Myocyte (in vitro differentiated cells): ENCODE measurements at places on chromosomes 3 and 15. TPM values are rescaled to one million over a fixed set of nuclear protein-coding genes. Genes with fewer than 3 reads are reported as not detected.

ECT2 gene
- total RNA-seq, result 44.5 and 59.8 TPM in 2 replicates

FOXB1 gene
- not detected in 2 replicates for total RNA-seq

TRH gene
- total RNA-seq, result not detected in 2 replicates

CCK gene
- total RNA-seq, result not detected in 2 replicates

MUC20 gene
- 0.10 and 0.96 TPM in 2 replicates for total RNA-seq

CHRNA3 gene
- 0.45 TPM in 1 of 2 replicates, not detected in the other for total RNA-seq

SPSB4 gene
- 0.88 and 1.4 TPM in 2 replicates for total RNA-seq

MESP1 gene
- total RNA-seq, result 0.75 and 1.0 TPM in 2 replicates

DNA sequence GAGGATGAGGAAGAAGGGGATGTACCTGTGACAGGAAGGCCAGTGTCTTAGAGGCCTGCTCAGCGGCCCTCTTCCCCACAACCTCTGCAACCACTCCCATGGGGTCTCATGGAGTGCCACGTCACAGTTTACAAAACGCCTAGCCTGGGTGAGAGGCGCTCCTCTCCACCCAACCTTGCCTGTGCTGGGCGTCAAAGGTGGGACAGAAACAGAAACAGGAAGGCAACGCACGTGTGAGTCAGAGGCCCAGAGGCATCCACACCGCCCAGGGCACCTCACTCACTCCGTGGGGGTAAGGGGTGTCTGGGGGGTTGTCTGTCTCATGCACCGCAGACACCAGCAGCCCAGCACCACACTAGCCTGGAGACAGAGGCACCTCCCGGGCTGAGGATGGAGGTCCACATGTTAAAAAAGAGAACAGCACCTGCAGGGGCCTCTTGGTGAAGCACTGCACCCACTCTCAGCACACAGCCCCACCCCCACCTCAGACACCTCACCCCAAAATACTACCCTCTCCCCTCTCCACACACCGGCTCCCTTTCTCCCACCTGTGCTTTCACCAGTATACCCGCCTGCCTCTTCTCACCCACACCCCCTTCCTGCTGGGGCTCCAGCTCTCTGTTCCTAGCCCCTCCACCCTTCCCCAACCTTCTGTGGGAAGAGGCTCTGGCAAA, 4.7 kb upstream of the CALML4 start:
- DNase-seq, result no peak

DNA sequence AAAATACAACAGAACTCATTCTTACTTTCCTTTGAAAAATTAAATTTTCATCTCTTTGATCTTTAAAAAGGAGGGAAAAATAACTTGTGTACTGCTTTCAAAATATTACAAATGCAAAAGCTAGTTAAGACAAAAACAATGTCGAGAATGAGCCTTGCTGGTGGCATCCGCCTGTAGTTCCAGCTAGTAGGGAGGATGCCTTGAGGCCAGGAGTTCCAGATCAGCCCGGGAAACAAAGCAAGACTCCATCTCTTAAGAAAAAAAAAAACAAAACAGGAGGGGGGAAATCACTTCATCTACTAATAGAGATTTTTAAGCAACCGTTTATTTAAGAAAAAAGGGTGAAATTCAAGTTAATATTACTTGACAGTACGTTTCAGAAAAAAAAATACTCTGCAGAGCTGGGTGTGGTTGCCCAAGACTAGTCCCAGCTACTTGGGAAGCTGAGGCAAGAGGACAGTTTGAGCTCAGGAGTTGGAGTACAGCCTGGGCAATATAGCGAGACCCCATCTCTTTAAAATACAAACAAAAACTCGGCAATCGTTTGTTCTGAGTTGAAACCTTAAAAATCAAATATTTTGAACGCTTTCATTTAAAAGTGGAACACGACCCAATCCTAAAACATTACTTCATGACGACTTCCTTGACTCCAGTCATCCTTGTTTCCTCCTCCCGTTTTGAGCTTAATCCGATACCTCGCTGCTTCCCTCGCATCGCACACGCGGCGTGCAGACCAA, 1.2 kb downstream of the KPNA1 start:
- peak; percentile 86 for DNase-seq

- no peak for DNase-seq
Measured at GRCh38 chr3:72310419-72311380, 525.8 kb upstream of the PROK2 start.

GRCh38 chr3:19046440-19046839, 101.9 kb upstream of the KCNH8 start:
- no peak for DNase-seq

DNA sequence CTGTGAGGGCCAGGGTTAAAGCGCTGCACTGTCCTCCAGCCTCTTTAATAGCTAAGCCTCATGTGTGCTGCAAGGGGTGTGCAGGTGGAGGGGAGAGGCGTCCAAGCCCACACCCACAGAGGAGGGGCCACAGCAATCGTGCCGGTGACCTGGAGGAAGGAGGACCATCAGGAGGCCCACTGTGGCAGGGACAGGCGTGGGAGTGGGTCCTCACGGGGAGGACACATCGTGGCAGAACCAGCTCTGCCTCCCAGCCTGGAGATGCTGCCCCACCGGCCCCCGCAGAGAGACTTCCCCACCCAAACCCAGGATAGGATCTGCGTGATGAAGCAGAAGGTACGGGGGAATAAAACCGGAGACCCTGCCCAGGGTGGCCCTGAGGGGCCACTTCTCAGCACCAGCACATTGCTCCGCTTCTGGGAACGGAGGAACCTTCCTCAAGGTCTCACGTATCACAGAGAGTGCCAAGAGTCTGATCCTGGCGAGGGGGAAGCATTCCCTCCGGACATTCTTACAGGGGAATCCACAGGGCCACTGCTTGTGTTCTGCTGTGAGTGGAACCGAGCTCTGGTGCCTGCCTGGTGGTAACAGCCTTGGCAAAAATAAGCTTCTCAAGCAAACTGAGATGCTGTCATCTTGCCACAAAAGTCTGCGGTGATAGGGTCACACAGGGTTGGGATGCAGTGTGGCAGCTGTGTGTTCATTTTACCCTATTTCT, 199.8 kb downstream of the XXYLT1 start:
- DNase-seq, result no peak

DNA sequence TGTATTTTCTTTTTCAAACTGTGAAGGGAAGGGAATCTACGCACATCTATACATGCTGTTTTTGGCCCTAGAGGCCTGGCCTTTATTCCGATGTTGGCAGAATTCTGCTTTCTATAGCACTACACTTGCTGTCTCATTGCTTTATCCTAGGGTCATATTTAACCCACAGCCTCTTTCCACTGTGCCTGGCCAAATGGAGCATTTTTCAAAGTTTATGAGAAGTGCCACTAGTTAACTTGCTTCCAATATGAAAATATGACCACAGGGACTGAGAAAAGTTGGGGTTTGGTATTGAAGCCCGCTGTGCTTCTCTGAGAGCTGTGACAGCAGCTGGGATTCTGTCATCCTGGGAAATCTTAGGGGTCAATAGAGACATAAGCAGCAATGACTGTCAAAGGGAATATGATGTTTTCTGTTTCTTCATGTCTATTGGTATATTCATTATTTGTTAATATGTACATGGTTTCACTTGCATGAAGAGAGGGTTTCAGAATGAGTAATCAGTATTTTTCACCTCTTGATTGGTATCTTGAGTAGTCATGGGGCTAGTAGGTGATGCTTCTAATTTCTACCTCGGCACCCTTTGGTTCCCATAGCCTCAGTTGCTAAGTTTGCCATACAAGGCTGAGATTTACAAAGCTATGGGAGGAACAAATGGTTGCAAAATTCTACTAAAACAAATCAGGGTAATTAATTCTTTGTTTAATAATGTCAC, 275.8 kb upstream of the RBMS3 start:
- no peak for DNase-seq

- no peak for DNase-seq
Measured at GRCh38 chr15:76941636-76942035, 10.1 kb downstream of the RCN2 start.

DNA sequence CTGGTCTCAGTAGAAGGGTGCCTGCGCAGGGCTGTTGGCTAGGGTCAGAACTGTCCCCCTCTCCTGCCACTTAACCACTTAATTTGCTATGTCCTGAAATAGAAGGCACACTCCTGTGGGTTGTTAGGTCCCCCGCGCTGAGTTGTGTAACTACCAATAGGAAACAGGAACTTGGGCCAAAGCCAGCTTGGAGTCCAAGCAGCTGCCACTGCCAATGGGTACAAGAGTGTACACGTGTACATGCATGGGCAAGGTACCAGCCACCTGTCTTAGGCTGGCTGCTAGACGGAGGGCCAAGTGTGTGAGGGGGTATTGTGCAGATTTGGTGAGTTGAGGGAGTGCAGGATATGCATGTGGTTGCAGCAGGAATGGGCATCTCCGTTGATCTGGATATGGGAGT, 29.7 kb upstream of the POLG start:
- DNase-seq, result no peak

DNA sequence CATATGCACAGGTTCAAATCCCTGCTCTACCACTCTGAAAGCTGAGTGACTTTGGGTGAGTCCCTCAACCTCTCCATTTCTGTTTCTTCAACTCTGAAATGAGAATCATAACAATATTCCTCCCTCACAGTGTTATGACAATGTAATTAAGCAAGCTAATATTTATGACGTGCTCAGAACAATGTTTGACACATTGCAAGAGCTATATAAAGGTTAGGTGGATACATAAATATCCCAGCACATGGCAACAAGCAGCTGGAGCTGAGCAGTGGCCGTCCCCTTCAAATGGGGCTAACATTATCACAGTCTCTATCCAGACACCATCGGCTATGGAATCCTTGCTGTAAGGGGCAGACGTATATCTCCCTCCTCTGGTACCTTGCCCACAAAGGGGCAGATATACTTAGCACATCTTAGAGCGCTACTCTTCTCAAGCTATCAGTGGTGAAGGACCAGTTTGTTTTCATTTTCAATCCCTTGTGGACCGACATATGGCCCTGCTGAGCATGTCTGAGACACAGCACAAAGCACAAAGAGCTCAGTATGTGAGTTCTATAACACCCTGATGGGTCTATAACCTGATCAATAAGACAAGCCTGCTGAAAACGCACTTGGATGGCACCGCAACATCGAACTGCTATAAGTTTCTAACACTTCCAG, 80.9 kb downstream of the PRICKLE2 start:
- DNase-seq, result no peak

GRCh38 chr3:82130046-82130445, 368.6 kb upstream of the GBE1 start:
- DNase-seq, result no peak

DNA sequence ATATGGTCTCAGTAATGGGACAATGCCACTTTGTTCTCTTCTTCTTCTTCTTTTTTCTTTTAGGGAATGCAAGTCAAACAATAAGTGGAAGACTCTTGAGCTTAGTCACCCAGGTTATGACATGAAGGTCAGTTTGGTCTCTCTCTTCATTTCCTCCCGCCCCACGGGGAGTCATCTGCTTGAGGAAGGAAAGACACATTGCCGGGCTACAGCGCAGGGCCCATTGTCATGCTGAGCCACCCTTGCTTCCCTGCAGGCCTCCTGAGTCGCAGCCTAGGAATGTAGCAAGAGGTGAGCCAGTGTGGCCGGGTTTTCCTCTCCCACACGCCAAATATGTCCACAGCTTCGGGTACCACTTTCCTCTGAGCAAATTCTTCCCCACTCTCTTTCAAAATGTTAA, 47.6 kb downstream of the RAP2B start:
- peak; percentile 78 for DNase-seq

GRCh38 chr15:73051807-73052652, at the start of gene NEO1:
NEO1 (plus strand) TSS chr15:73052463; CDS start chr15:73052676, 213 bp downstream.
- DNase-seq, result peak; percentile 80

GRCh38 chr3:109995377-109995776, 658.0 kb upstream of the DPPA4 start:
- DNase-seq, result no peak

DNA sequence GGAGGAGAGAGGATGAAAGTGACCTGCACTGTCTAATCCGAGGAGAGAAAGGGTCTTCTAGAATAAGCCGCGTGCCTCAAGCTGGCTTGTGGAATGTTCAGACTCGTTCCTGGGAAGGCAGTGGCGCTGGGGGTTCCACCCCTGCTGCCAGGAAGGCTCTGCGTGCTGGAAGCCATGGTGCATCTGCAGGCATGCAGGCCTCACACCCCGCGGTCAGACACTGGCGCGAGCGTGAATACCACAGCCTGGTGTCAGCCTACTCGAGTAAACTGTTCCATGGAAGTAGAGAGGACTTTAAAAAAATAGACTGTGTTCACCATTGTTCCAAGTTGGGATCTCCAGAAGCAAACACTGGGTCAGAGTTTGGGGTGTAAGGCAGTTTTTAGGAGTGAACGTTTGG, 25.9 kb upstream of the GABRG3 start:
- no peak for DNase-seq

DNA sequence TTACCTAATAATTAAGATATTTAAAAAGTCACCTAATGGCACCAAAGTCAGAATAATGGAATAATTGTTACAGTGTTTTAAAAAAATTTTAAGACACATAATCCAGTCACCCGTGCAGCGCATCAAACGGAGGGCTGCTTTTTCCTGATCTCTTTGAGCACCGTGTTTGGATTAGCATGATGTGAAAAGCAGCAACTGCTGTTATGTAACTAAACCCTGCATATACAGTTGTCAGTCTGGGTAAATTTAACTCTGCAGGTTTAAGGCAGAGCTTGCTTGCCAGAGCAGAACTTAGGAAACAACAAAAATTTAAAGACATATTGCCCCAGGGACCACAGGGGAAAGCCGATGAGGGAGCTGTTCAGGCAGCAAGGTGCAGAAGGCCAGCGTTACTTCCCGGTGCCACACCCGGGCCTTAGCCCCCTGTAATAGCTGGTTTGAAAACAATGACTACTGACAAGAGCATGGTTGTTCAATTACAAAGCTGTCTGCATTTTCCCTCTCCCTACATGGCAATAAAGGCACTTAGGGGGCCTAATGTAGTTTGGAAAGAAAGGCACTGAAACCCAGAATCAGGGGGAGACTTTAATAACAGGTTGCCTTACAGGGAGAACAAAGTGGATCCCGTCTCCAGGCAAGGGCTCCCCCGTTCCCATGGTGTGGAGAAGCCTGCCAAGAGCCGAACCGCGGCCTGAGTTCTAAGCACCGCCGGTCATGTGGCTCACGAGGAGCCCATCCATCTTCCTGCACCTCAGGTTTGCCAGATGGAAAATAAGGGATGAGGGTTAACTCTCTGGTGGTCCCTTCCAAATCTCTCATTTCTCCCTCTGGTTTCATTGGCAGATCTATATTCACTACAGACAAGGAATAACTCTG, 32.2 kb downstream of the RORA start:
- DNase-seq, result no peak

DNA sequence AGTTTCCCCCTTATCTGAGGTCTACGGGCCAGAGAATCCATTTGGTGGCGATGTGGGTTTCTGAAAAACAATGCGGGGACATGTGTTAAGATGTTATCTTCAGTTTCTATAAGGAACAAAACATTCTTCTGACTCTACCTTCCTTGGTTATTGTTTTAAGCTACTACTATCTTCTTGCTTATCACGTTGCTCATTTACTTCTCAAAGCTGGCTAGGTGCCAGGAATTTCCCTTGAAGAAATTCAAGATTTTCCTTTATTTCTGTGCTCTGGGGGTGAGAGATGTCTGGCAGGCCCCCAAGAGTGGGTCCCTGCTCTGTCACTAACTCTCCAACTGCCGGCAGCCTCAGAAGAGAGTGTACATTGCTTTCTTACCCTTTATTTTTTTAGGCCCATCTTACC, 119.8 kb downstream of the RYR3 start:
- DNase-seq, result no peak
